ENCODE measurements at places on chromosomes 16 and 17.

DNA sequence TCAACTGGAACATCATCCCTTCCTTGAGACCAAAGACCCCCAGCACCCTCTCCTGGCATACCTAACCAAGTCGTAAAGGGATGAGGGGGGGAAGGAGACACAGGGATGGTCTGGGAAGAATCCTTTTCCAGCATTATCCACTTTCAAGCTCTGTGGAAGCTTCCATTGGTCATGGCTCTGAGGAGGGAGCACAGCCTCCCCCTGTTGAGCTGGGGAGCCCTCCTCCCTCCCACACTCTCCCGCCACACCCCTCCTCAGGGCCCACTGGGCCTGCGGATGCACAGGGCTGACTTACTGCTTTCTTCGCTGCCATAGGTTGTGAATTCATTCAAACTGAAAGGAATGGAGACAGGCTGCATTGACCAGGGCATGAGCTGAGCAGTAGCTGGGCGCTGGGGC, 12.4 kb downstream of the CSF3 start:
- H3K4me3 ChIP-seq = no peak overlapping the region
- no peaks in the 10 kb centered on the region for H3K27me3 ChIP-seq
- peaks cover 32% of the 10 kb centered on the region for H3K36me3 ChIP-seq
- no peak for DNase-seq
- H3K4me1 ChIP-seq = peaks cover 3% of the 10 kb centered on the region

DNA sequence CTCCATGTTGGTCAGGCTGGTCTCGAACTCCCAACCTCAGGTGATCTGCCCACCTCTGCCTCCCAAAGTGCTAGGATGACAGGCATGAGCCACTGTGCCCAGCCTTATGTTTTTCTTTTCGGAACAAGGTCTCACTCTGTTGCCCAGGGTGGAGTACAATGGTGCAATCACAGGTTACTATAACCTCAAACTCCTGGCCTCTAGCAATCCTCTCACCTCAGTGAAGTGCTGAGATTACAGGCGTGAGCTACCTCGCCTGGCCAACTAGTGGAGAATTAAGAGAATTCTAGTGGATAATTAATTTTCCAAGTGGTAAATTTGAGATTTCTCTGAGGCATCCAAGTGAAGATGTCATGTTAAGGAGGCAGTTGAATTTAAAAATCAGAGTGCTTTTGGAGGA, 2.9 kb upstream of the FBXO47 start:
- H3K27me3 ChIP-seq = peaks cover 2% of the 10 kb centered on the region
- H3K4me3 ChIP-seq = no peak overlapping the region
- H3K27ac ChIP-seq = no peak overlapping the region
- peaks cover 2% of the 10 kb centered on the region for H3K4me1 ChIP-seq
- H3K36me3 ChIP-seq = no peaks in the 10 kb centered on the region
- no peak for DNase-seq

DNA sequence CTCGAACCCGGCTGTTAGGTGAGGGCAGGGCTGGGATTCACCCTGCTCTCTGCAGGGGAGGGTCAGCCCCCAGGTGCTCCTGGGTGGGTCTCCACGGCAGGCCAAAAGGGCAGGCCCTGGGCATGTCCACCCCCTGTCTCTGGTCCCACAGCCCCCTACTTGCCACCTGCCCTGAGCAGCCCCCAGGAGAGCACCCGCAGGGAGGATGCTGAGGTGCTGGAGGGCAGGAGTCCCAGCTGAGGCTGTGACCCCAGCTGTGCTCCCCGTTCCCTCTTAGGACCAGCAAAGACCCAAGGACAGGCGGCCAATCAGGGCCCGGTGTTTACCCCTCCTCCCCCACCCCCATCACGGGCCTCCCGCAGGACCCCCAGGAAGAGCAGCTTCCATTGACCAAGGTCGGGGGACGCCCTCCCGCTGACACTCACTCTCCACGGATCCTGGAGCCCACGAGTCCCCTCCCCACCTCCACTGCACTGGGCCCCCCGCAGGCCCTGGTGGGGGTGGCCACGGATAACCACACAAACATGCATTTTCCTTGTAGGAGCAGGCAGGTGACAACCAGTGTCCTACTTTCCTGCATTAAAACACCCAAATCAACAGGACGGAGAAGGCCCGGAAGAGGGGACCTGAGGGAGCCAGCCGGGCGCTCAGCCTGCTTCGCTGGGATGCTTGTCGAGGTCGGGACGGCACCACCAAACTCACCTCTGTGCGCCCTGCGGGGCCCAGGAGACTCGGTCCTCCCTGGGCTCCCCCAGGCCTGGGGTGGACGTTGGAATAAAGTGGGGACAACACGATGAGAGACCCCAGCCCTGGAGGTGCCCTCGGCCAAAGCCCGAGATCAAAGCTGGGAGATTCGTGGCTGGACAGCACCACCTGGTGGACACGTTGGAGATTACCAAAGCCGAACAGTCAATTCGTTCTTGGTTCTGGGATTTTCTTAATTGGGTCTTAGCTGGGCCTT, 22.5 kb upstream of the ENPP7 start:
- DNase-seq = peak; percentile 52
- H3K27me3 ChIP-seq = peaks cover 13% of the 10 kb centered on the region
- no peaks in the 10 kb centered on the region for H3K36me3 ChIP-seq

DNA sequence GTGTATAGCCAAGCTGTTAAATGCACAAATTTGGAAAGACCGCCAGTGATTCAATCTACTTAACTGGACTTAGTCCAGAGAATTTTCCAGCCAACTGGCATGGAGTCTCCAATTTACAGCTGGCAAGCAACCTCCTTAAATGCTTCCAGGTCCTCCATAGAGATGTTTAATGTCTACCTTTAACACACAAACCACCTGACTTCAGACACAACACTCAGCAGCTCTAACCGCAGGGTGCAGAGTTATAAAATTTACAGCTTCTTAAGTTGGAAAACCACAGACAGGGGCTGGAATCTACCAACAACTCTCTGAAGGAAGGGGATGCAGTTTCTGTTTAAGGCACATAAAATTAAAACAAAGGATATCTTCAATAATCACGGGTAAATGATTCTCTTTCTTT, 106.9 kb downstream of the SYCE1L start:
- H3K4me3 ChIP-seq = no peak overlapping the region
- H3K27ac ChIP-seq = no peak overlapping the region
- no peaks in the 10 kb centered on the region for H3K36me3 ChIP-seq
- H3K27me3 ChIP-seq = peaks cover 4% of the 10 kb centered on the region
- no peaks in the 10 kb centered on the region for H3K4me1 ChIP-seq

DNA sequence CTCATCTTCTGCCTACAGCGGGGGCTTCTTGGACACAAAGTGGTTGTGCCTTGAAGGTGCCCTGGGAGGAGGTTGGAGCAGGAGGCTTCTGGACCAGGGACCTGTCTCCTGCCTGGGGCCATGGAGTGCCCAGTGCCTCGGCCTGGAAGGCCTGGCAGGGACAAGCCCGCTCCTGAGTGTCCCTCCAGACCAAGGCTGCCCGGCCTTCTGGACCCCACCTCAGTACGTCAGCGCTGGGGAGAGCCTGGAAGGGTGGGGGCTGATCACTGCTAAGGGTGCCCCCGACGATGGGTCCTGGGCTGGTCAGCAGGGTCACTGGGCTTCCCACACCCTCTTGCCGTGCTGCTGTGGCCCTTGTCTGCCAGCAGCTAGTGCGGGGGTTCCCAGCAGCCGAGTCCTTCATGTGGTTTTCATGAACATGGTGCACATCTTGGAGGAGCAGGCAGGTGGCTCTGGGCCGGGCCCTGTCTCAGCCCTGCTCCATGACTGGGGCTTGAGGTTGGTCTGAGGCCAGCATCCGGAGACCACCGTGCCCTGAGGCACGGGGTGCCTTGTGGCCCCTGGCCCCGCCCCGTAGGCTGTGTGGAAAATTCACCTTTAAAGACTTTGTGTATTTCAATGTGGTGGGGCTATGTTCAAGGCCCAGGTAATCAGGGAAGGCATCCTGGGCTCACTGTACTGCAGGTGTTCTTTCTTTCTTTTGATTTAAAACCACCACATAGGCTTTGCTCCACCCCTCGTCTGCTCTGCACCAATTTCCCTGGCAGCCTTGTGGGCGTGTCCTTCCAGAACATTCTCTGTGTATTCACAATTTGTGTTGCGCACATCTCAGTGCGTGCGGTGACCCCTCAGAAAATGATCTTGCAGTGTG, 22.4 kb downstream of the MGRN1 start:
- peaks cover 21% of the 10 kb centered on the region for H3K4me1 ChIP-seq
- no peaks in the 10 kb centered on the region for H3K27me3 ChIP-seq
- H3K36me3 ChIP-seq = peaks cover 7% of the 10 kb centered on the region
- no peak overlapping the region for H3K4me3 ChIP-seq
- no peak for DNase-seq

DNA sequence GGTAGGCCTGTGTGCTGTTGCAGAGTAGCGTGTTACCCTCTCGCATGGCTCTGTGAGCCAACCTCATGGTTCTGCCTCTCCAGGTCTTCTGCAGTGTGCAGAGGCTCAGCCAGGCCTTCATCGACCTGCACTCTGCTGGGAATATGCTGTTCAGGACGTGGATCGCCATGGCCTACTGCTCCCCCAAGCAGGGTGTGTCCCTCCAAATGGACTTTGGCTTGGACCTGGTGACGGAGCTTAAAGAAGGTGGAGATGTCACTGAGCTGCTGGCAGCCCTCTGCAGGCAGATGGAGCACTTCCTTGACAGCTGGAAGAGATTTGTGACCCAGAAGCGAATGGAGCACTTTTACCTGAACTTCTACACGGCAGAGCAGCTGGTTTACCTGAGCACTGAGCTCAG, 75.8 kb upstream of the ENDOV start:
- no peaks in the 10 kb centered on the region for H3K27me3 ChIP-seq
- no peak overlapping the region for H3K27ac ChIP-seq
- no peak overlapping the region for H3K4me3 ChIP-seq

DNA sequence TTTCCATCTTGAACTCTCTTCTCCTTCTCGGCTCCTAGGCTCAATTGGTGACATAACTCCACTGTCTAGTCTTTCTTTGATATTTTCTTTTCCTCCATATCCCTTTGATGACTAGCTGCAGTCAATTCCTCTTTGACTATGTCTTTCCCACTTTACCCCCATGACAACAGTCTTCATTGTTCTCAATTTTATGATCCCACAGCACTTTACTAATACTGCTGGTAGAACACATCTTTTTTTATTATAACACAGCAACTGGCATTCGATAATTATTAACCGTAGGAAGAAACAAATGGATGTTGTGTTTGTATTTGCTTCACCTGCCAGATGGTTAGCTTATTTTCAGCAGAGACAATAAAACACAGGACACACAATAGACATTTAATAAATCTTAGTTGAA, 1.3 kb downstream of the KRTAP3-3 start:
- no peak overlapping the region for H3K27ac ChIP-seq
- no peaks in the 10 kb centered on the region for H3K36me3 ChIP-seq
- DNase-seq = no peak
- H3K4me1 ChIP-seq = peaks cover 1% of the 10 kb centered on the region
- no peak overlapping the region for H3K4me3 ChIP-seq

GRCh38 chr17:45046537-45047125, 4.8 kb downstream of the DCAKD start:
- no peak overlapping the region for H3K4me3 ChIP-seq
- H3K27me3 ChIP-seq = no peaks in the 10 kb centered on the region
- no peak overlapping the region for H3K27ac ChIP-seq
- H3K36me3 ChIP-seq = peaks cover 2% of the 10 kb centered on the region
- peaks cover 13% of the 10 kb centered on the region for H3K4me1 ChIP-seq
- no peak for DNase-seq

DNA sequence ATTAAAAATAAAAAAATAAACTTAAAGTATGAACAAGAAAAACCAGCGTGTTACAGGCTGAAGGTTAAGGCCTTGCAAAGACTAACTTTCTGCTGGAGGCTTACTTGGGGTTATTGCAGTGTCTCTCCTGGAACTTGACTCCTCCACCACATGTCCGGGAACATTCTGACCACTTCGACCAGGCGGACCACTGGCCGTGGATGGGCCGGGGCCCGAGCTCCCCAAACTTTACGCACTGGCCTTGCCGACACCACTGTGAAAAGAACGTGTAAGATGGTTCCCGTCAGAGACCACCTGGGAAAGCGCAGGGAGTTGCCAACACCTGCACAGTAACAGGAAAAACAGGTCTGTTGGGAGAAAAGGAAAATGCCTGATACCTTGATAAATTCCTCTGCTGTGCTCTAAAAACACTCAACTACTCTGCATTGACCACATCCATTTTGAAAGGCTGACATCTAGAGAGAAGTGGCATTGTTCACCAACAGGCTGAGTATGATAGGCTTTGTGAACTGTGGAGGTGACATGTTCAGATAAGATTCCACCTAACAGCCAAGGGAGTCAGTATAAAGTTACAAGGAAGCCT, 99.1 kb downstream of the ADAMTS18 start:
- no peaks in the 10 kb centered on the region for H3K27me3 ChIP-seq
- H3K36me3 ChIP-seq = no peaks in the 10 kb centered on the region
- no peak overlapping the region for H3K4me3 ChIP-seq
- H3K27ac ChIP-seq = no peak overlapping the region

DNA sequence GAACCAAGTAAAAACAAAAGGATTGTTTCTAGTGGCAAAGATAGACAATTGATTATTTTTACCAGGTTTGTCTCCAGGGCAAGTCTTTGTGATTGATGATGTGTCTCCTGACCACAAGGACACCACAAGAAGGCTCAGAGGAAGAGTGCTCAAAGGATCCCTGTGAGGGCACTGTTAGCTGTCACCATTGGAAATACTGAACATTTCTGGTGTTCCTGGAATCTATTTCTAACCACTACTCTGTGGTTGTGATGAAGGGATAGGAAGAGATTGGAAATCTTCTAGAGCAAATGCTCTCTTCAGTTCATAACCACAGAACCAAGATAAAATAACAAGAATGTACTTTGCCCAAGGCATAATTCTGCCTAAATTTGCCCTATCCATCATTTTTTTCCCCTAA, 15.3 kb downstream of the RNF43 start:
- no peaks in the 10 kb centered on the region for H3K27me3 ChIP-seq
- H3K36me3 ChIP-seq = peaks cover 2% of the 10 kb centered on the region
- H3K4me3 ChIP-seq = no peak overlapping the region
- no peak for DNase-seq

- H3K27me3 ChIP-seq = no peaks in the 10 kb centered on the region
- H3K4me1 ChIP-seq = no peaks in the 10 kb centered on the region
- H3K36me3 ChIP-seq = no peaks in the 10 kb centered on the region
- no peak for DNase-seq
- no peak overlapping the region for H3K27ac ChIP-seq
Observed at GRCh38 chr16:63461248-63461841, 1425.1 kb upstream of the CDH8 start.

GRCh38 chr17:82583720-82584234, 64.2 kb downstream of the FOXK2 start:
- peaks cover 7% of the 10 kb centered on the region for H3K4me1 ChIP-seq
- peaks cover 14% of the 10 kb centered on the region for H3K36me3 ChIP-seq
- no peak for DNase-seq
- no peak overlapping the region for H3K4me3 ChIP-seq

- H3K36me3 ChIP-seq = no peaks in the 10 kb centered on the region
- no peak overlapping the region for H3K27ac ChIP-seq
- DNase-seq = no peak
Observed at GRCh38 chr16:66976746-66977145, 11.6 kb upstream of the CES4A start.

Data from memory B cell (primary cell).